ENCODE measurements at places on chromosomes 6 and 20. TPM values are rescaled to one million over a fixed set of nuclear protein-coding genes. Genes with fewer than 3 reads are reported as not detected.

GRCh38 chr6:37242429-37243052 is 15.0 kb upstream of the TBC1D22B start:
- no peak for DNase-seq

GRCh38 chr6:134589512-134589911 is 271.6 kb upstream of the SGK1 start:
- DNase-seq = no peak

DNA sequence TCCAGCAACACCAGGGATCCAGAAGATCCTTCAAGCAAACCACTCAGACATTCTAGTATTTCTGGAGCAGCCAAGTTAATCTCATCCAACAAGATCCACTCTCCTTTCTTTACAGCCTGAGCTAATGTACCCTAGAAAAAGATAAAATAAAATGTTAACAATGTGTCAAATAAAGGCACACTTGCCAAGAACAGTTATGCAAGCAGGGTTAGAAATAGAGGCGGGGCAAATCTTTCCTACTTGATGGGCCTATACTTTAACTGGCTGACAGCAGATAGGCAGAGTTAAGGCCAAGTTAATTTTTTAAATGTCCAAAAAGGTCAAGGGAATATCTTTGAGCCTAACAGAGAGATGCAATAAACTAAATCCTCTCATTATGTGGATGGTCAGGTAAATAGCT is 60.8 kb downstream of the MDN1 start:
- DNase-seq = no peak

The VSTM2L gene
- 2.0 TPM for polyA plus RNA-seq

GRCh38 chr6:29796026-29796425 is 31.6 kb upstream of the HLA-G start:
- DNase-seq = no peak

- DNase-seq = no peak
These were observed 73.6 kb downstream of the SPTLC3 start for GRCh38 chr20:13082378-13082777.

Measured in left renal cortex interstitium (tissue), 4 donors.